ENCODE measurements at places on chromosomes 5 and 9. TPM values are rescaled to one million over a fixed set of nuclear protein-coding genes. Genes with fewer than 3 reads are reported as not detected.

Gene PCSK1
- total RNA-seq, result 1.6 TPM

Gene SPATA31C1
- not detected for total RNA-seq

Gene RNF145
- 37.7 TPM for total RNA-seq

Gene ARID3C
- total RNA-seq, result 0.08 TPM

Gene RFX3
- 2.0 TPM for total RNA-seq

Gene ENHO
- total RNA-seq, result not detected

Gene FSD1L
- 1.8 TPM for total RNA-seq

Gene LVRN
- total RNA-seq, result 1.5 TPM

Gene TSLP
- total RNA-seq, result 1.2 TPM

Gene FGFR4
- 0.12 TPM for total RNA-seq

Gene TLR4
- total RNA-seq, result 83.6 TPM

Gene FOXD4L5
- total RNA-seq, result 0.08 TPM

Gene PCDHGA8
- total RNA-seq, result 2.0 TPM

Gene ADAMTSL1
- 51.2 TPM for total RNA-seq

Gene HTR4
- 0.08 TPM for total RNA-seq

Gene PCDHGA11
- 4.7 TPM for total RNA-seq

Gene SPATA31A5
- total RNA-seq, result not detected

Gene PCDHB11
- 0.70 TPM for total RNA-seq

Gene RNF208
- not detected for total RNA-seq

Gene F2RL2
- total RNA-seq, result 0.75 TPM

Gene CAVIN4
- 1.1 TPM for total RNA-seq

Gene CORO2A
- total RNA-seq, result 0.15 TPM

Gene ENC1
- total RNA-seq, result 186 TPM

Gene CSF1R
- not detected for total RNA-seq

Gene GPR150
- total RNA-seq, result 0.45 TPM

Gene SLC2A8
- 4.9 TPM for total RNA-seq

Gene LCN15
- total RNA-seq, result not detected

Gene SHC3
- total RNA-seq, result 36.8 TPM

Gene CNTNAP3
- 5.6 TPM for total RNA-seq

Gene IL9
- total RNA-seq, result not detected

Data from smooth muscle cell of the coronary artery (primary cell).